ENCODE measurements at places on chromosomes 11 and 22. TPM values are rescaled to one million over a fixed set of nuclear protein-coding genes. Genes with fewer than 3 reads are reported as not detected.

DNA sequence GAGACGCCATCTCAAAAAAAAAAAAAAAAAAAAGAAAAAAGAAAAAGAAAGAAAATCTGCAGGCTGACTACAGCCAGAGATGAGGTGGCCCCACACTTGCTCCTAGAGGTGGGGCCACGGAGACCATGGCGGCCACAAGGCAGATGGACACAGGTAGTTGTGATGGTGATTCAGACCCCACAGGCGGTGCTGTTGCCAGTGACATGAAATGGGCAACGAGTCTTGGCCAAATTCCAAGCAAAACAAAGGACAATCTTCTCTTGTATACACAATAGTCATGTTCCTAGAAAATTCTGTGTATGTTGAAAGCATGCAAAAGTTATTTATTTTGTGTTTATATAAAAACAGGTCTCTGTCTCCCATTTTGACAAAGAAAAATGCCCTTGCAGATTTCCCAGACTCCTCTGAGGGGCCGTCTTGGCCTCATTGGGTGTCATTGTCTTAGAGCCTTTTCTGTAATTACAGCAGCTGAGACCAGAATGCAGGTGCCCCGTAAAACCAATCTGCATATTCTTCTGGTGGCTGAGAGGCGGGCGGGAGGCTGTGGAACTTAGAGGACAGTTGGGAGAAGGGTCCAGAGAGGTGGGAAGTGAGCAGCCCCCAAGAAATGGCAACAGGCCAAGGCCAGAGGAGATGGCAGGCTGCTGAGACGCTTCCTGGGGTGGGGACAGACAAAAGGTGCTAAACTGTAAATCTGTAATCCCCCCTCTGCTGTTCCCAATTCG, 22.5 kb upstream of the DAGLA start:
- DNase-seq: no peak
- H3K27me3 ChIP-seq: no peaks in the 10 kb centered on the region
- H3K4me1 ChIP-seq: no peaks in the 10 kb centered on the region
- no peak overlapping the region for H3K4me3 ChIP-seq
- H3K36me3 ChIP-seq: no peaks in the 10 kb centered on the region

DNA sequence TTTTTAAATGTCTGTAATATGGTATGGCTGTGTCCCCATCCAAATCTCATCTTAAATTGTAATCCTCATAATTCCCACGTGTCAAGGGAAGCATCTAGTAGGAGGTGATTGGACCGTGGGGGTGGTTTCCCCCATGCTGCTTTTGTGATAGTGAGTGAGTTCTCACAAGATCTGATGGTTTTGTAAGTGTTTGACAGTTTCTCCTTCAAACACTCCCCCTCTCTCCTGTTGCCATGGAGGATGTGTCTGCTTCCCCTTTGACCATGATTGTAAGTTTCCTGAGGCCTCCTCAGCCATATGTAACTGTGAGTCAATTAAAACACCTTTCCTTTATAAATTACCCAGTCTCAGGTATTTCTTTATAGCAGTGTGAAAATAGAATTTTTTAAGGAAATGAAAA, 31.1 kb upstream of the CD44 start:
- H3K27me3 ChIP-seq: no peaks in the 10 kb centered on the region
- H3K4me1 ChIP-seq: peaks cover 4% of the 10 kb centered on the region
- no peak overlapping the region for H3K27ac ChIP-seq
- no peaks in the 10 kb centered on the region for H3K36me3 ChIP-seq

DNA sequence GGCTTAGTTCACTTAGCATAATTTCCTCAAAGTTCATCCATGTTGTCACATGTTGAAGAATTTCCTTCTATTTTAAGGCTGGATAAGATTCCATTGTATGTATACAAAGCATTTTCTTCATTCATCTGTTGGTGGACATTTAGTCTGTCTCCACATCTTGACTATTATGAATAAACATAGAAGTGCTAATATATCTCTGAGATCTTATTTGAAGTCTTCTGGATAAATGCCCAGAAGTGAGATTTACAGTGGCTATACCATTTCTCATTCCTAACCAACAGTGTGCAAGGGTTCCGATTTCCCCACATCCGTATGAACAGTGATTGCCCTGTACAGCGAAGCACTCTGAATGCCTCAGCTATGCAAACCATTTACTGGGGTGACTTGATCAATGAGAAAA, 6.6 kb upstream of the ZFTA start:
- no peaks in the 10 kb centered on the region for H3K27me3 ChIP-seq
- DNase-seq: no peak
- H3K36me3 ChIP-seq: no peaks in the 10 kb centered on the region

DNA sequence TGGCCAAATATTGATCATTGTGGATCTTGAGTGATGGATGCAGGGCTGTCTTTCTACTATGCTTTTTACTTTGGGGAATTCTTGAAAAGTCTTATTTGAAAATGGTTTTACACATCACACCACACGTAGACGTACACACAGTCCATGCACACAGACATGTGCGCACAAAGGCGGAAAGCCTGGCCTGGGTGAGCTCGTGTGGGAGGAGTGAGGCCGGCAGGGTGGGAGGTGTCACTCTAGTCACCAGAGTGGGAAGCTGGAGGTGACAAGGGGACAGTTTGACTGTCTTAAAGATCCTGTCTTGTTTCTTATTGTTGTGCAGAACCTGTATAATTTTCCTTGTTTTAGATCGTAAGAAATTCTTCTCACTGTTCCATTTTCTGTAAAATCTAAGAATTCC, 326.9 kb downstream of the TBC1D22A start:
- H3K4me1 ChIP-seq: no peaks in the 10 kb centered on the region
- DNase-seq: no peak
- no peak overlapping the region for H3K27ac ChIP-seq
- no peak overlapping the region for H3K4me3 ChIP-seq
- H3K36me3 ChIP-seq: no peaks in the 10 kb centered on the region

- no peaks in the 10 kb centered on the region for H3K4me1 ChIP-seq
- H3K4me3 ChIP-seq: no peak overlapping the region
- DNase-seq: no peak
- no peak overlapping the region for H3K27ac ChIP-seq
- no peaks in the 10 kb centered on the region for H3K27me3 ChIP-seq
These were observed 476.7 kb upstream of the CCDC179 start for GRCh38 chr11:23336961-23337360.

CBLIF gene
- total RNA-seq: 0.48 TPM

SSTR3 gene
- not detected for total RNA-seq

Measured in colonic mucosa (tissue), 4 donors.